AG09309 (cell line): ENCODE measurements at places on chromosomes 11 and 22.

DNA sequence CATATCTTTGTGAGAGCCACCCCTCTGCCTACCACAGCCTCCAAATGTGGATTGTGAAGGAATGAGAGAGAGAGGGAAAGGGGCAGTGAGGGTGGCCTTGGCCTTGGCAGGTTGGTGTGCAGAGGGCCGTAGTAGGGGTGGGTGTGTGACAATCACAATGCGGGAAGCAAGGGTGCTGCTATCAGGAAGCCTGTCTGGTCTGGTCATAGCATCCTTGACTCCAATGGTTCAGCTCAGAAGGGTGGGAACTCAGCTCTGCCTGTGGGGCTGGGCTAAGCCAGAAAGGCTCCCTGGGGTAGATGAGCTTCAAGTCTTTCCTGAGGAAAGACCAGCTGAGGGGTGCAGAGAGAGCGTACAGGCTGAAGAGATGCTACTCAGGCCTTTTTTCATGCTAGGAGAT lies 72.7 kb downstream of the RRM1 start:
- DNase-seq, result no peak

DNA sequence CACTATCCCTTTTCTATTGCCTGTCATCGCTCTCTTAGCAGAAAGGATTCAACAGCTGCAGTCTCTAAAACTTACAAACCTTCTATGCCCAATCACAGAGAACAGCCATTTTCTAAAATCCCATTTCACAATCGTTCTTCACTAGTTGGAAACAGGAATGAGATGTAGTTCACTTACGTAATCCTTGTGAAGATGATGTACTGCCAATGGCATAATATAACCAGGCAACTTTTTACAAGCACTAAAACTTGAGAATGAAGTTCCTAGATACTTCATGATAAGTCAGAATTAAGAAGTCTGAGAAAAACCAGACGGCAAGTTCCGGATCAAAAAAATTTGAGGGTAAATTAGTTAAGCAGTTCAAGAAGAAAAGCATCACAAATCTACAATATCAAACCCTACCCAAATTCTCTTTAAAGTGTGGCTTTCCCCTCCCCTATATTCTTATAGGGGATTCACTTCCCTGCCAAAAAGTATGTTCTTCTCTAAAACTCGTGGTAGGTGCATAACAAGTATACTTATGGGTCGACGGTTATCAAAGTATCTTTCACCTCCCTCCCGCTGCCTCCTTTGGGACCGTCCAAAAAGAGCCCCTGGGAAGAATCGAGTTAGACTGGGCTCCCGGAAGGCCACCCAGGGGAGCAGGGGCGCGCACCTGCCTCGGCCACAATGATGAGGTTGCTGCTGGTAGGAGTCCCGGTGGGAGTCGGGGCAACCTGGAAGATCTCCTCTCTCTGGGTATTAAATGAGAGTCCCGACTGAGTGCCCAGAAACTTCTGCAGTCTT lies 666 bp downstream of the MSANTD4 start:
- peak; percentile 85 for DNase-seq

GRCh38 chr11:123477205-123477907 lies 47.3 kb downstream of the GRAMD1B start:
- no peak for DNase-seq

DNA sequence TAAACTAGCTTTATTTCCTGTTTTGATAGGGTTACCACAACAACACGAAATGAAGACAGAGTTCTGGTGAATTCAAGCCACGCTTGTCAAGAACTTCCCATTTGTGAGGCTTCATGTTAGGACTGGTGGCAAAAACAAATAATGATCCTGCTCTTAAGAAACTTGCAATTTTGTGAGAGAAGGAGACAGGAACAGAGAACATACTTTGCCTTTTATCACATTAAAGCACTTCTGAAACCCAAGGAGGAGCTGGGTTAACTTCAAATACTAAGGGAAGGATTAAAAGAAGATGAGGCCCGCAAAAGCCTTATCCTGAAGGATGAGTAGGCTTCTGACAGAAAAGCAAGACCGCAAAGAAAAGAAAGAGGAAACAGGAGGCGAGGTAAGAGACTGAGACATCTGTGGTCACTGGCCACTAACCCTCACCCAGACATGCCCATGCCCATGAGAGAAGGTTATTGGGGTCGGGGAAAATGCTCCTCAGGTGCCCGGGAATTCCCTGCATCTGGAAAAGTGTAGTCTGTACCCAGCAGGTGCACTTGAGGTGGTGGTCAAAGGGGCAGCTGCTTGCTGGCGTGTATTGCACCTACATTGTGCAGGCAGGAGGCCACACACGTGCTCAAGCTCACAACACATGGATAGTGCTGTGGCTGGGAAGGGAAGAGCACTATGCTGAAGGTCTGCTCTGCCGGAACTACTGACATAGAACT lies 50.5 kb downstream of the MAPK1 start:
- peak; percentile 76 for DNase-seq

DNA sequence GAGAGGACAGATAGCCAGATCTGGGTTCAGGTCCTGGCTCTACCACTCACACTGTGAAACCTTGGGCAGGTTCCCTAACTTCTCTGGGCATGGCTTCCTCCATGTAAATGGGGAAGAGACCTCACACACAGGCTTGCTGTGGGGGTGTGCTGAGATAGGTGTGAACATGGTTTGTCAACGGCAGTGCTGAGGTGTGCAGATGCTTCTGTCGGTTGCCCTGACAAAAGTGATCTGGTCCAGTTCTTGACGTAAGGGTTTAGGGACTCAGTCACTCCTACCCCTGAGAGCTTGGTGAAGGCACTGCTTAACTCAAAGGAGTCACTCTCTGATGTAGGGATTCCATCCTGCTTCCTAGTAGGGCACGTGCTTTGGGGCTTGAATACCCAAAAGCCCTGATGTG lies 2.0 kb downstream of the C1QTNF4 start:
- no peak for DNase-seq

DNA sequence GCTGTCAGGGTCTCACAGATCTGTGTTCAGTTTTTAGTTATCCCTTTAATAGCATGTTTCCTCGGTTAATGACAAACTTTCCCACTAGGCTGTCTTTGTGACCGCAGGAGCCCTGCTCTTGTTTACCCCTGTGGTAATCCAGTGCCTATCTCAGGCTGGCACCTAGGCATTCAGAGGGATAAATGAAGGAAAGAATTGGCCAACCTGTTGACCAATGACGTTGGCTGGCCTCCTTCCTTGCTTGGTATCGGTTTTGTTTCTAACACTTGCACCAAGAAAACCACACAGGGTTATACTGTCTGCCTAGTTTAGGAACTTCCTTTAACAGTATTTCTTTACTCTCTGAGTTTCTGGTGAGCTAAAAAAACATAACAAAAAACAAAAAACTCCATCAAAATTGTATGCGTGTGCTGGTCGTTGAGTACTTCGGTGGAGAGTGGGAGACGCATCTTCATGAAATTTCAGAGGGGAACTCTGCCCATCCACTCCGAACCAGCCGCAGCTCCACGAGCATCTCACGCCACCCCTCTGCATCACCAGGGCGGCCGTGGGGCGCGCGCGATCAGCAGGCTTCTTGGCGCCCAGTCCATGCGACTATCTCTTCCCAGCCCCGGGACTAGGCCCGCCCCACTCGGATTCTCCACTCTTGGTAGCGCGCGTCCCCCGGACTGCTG lies 563 bp upstream of the ENDOD1 start:
- DNase-seq, result no peak

GRCh38 chr11:43942662-43943371 lies 380 bp downstream of the C11orf96 start:
- DNase-seq, result no peak

GRCh38 chr11:115132436-115133228 lies 371.6 kb downstream of the CADM1 start:
- DNase-seq, result no peak

DNA sequence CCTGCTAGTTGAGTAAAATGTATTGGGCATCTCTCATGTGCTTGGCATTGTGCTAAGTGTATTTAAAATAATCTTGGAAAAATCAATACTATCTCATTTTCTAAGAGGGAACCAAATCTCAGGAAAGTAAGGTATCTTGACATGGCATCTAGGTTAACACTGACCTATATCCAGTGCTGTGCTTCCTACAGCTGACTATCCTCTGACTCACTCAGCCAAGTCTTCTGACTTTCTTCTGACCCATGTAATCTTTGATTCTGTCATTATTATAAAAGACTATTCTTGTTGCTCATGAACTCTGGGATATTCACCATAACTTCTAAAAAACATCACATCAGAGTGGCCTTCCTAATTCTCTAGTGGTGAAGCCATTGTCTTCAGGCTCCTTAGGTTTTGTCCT lies 304.1 kb upstream of the TENM4 start:
- no peak for DNase-seq

DNA sequence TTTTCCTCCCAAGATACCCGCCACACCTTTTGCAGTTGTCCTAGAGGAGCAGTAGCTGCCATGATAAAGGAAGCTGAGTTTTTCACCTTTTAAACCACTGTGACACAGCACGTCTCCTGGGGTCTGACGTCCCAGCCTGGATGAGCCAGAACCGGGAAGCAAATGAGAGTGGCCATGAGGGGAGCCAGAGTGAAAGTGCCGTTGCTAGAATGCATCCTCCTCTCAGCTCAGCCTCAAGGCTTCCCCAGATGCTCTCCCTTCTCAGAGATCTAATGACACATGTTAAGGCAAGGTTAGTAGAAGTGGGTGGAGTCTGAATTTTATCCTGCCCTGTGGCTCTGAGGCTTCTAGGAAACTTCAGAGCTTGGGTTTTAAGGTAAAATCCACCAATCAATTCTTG lies 23.4 kb upstream of the HTR3A start:
- no peak for DNase-seq

GRCh38 chr11:27444801-27445215 lies 27.8 kb downstream of the LGR4 start:
- no peak for DNase-seq

GRCh38 chr22:44445731-44446130 lies 52.3 kb downstream of the RTL6 start:
- no peak for DNase-seq

DNA sequence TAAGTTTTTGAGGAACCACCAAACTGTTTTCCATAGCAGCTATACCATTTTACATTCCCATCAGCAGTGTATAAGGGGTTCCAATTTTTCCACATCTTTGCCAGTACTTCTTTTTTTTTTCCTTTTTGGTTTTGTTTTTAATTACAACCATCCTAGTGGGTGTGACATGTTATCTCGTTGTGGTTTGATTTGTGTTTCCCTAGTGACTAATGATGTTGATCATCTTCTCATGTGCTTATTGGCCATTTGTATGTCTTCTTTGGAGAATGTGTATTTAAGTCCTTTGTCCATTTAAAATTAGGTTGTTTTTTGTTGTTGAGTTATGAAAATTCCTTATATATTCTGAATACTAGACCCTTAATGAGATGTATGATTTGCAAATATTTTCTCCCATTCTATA lies 59.3 kb downstream of the STIM1 start:
- DNase-seq, result no peak

- peak; percentile 81 for DNase-seq
Observed at GRCh38 chr11:86551288-86552092, 120.9 kb downstream of the ME3 start.

- DNase-seq, result no peak
Observed at GRCh38 chr11:95827696-95828095, 37.4 kb downstream of the CEP57 start.

- DNase-seq, result no peak
Observed at GRCh38 chr11:71331631-71332030, 79.3 kb upstream of the SHANK2 start.

DNA sequence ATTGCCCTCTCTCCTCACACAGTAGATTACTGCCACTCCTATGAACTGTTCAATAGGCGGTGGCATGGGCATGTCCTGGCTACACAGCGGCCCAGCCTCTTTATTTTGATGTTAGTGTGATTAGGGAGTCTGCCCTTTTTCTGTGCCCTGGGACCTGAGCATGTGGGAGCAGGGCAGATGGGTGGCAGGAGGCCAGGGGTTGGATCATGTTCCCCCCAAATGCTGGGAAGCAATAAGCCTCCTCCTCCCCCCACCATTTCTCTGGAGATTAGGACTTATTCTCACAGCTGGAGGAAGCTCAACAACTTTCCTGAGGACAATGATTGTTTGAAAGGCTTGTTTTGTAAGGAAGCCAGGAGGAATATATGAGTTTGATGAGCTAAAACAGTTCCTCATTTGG lies 848 bp downstream of the HEPN1 start:
- DNase-seq, result no peak

GRCh38 chr11:842370-843002 lies at the start of the genes POLR2L and TSPAN4:
Gene POLR2L, minus strand, starts transcription at chr11:842529. Its CDS starts 21 bp downstream, at chr11:842508.
Gene TSPAN4, plus strand, starts transcription at chr11:842852. Its CDS starts 7,453 bp downstream, at chr11:850305.
- no peak for DNase-seq

GRCh38 chr11:118819334-118820024 lies 28.5 kb upstream of the DDX6 start:
- no peak for DNase-seq

DNA sequence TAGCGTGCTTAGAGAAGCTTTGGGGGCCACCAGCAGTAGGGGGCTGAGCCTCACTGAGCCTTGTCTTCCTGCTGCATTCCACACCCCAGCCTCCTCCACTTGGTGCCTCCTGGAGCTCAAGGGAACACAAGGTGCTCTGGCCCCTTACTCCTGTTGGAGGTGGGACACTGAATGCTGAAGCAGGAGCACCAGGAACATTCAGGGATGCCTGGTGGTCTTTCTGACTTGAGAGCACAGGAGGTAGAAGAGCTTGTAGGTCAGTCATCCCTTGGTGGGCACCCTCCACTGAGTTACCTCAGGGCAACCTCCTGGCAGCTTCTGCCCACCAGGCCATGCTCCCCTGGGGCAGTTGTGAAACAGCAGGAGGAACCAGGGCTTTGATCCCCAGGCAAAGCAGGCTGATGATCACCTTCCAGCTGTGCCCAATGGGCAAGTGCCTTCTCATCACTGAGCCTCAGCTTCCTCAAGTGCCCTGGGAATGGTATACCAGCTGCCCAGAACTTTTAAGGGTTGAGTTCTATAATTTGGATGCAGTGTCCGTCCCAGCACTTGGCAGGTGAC lies 50.1 kb downstream of the CABIN1 start:
- DNase-seq, result no peak

- no peak for DNase-seq
Observed at GRCh38 chr22:22099194-22099486, 116.6 kb upstream of the TOP3B start.

GRCh38 chr11:122954455-122954854 lies 27.2 kb downstream of the BSX start:
- no peak for DNase-seq

GRCh38 chr11:126194121-126194543 lies 17.3 kb downstream of the RPUSD4 start:
- no peak for DNase-seq

DNA sequence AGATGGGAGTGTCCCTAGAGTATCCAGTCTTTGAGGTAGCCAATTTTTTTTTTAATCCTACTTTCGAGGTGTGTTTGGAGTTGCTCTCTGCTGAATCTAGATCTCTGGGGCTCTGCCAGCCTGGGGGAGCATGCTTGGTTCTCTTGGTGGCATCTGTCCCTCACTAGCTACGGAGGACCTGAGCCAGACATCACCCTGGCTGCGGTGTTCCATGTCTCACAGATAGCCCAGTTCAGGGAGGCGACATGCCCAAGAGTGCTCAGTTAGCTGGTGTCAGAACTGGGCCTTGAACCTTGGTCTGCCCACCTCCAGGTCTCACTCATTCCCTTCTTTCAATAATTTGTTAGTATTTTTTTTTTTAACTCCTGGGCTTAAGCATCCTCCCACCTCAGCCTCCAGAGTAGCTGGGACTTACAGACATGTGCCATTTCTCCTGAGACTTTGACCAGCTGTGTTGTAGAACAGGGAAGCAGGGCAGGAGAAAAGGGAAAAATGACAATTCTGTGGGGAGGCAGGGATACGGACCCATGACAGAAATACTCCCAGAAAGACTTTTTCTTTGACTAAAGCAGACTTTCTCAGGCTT lies 621 bp downstream of the HMOX1 start:
- DNase-seq, result no peak
